ENCODE measurements at places on chromosomes 7 and 10.
A peak's percentile ranks its signal among the peaks of the same experiment; 100 is the strongest.

GRCh38 chr7:95472581-95473161, 13.1 kb upstream of the ASB4 start:
- no peak for DNase-seq

DNA sequence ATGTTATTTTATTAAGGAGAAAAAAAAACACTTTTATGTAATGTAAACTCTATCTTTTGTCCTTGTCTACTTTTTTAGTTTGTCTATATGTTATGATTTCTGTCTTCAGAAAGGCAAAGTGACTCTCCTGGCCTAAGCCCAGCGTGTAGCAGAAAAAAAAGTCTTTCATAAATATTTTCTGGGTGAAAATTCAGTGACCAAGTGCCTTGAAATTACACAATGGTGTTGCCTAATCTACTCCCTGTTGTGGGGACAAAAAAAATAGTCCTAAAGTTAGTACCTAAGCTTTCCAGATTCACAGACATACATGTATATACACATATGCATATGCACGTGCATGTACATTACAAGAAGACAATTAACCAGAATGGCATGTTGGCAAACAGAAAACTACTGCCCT, 1257.8 kb upstream of the SORCS1 start:
- DNase-seq = no peak

DNA sequence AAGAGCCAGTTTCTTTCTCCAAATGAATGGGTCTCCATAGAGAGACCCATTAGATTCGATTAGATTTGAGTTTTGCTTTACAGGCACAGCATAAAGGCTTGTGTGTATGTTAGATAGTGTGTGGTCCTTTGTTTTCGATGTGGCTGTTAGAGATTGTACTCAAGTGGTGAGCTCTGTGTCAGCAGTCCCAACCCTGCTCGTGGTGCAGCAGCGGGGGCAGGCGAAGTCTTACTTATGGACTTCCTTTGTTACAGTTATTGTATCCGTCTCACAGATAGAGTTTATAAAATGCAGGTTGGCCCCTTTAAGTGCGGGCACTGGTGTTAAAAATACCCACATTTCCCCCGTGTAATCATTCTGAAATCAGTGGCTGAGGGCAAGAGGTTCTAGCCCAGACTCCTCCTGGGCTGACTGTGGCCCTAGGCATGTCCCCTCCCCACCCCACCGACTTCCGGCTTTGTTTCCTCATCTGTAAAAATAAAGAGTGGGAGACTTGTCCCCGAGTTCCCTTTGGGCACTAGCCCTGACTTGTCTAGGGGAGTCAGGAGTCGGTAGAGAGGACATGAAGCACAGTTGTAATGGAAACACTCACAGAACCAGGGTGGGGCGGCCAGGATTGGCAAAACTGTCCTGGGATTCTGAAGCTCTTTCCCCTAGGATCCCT, 28.6 kb downstream of the MTURN start:
- DNase-seq = peak; percentile 42

DNA sequence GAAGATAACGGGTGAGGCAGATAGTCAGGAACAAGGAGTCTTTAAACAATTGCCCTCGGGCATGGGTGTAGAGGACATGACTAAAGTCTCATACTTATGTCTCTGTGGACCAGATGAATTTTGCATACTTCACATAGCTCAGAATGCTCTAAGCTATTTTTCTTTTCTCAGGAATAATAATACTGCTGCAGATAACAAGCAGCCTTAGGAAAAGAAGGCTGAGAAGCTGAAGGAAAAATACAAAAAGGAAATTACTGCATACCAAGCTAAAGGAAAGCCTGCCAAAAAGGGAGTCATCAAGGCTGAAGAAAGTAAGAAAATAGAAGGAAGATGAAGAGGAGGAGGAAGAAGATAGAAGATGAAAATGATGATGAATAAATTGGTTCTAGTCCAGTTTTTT, 13.4 kb upstream of the ERCC6 start:
- DNase-seq = no peak

GRCh38 chr10:131961047-131961776, 20.5 kb downstream of the BNIP3 start:
- DNase-seq = no peak

- DNase-seq = no peak
Observed at GRCh38 chr7:2512713-2513112, 6.9 kb upstream of the LFNG start.

GRCh38 chr10:114932945-114933344, 5.0 kb upstream of the TRUB1 start:
- DNase-seq = no peak

DNA sequence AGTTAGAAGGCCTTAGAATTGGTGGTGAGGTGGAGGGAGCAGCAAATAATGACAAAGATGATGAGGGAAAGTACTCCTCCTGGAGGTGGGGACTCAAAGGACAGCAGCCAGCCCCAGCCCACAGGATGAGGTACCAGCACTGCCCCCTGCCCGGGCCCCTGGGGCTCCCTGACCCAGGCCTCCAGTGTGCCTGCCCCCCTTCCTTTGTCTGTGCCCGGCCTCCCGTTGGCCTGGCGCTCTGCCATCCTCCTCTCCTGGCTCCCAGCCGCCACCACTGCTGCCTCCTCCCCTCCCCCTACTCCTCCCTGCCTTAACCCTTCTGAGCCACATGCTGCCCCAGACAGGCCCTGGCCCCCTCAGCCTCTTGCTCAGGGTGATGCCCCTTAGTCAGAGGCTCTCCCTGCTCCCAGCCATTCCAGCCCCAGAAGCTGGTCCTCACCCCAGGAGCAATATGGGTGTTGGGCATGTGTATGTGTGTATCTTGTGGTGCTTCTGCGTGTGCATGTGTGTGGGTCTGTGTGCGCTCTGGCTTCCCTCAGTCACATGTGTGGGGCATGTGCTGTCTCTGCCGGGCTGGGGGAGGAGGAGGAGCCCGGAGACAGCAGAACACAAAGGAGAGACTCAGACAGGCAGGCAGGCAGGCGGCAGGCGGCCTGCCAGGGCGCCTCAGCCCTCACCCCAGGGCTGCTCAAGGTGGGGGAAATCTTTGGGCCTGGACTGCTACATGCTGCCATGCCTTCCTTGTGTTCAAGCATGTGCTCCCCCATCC, 2.6 kb downstream of the LDB1 start:
- DNase-seq = peak; percentile 65

- no peak for DNase-seq
Observed at GRCh38 chr10:6119423-6119822, 30.6 kb downstream of the RBM17 start.

DNA sequence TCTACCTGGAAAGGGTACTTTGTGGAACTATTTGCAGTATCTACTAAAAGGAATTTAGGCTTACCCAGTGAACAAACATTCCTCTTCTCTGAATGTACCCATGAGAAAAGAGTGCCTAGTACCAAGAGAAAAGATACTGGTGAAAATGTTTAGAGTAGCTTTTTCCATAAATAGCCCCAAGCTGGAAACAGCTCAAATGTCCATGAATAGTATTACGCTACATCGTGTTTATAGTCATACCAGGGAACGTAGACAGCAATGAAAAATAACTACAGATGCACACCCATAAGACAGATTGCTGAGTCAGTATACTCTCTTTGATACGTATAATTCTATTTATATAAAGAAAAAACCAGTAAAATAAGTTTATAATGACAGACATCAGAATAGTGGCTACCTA, 285.9 kb downstream of the KLF6 start:
- DNase-seq = no peak

GRCh38 chr7:33212144-33212543, 82.8 kb downstream of the BBS9 start:
- no peak for DNase-seq

- DNase-seq = no peak
Observed at GRCh38 chr10:50511492-50512213, 112.1 kb downstream of the SGMS1 start.

GRCh38 chr7:106273009-106273668, 11.6 kb downstream of the NAMPT start:
- no peak for DNase-seq

- DNase-seq = no peak
Observed at GRCh38 chr10:17443707-17444387, 10.5 kb downstream of the ST8SIA6 start.

GRCh38 chr7:128167042-128167701, 73.9 kb upstream of the LEP start:
- no peak for DNase-seq

Data from CD4-positive, alpha-beta T cell treated with Interleukin-4 for 1 hour (primary cell).